ENCODE measurements at places on chromosomes 2 and 18.

- no peak for DNase-seq
Measured at GRCh38 chr2:173934895-173935294, 30.3 kb downstream of the SP3 start.

DNA sequence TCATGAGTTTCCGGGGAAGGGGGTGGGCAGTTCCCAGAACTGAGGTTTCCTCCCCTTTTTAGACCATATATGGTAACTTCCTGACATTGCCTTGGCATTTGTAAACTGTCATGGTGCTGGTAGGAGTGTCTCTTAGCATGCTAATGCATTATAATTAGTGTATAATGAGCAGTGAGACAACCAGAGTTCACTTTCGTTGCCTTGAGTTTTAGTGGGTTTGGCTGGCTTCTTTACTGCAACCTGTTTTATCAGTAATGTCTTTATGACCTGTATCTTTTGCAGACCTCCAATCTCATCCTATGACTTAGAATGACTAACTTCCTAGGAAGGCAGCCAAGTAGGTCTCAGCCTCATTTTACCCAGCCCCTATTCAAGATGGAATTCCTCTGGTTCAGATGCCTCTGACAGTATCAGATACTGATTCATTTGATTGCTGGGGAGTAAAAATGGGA lies 447.3 kb downstream of the XIRP2 start:
- no peak for DNase-seq

GRCh38 chr18:24259869-24260641 lies 121.2 kb downstream of the CABYR start:
- DNase-seq = no peak

DNA sequence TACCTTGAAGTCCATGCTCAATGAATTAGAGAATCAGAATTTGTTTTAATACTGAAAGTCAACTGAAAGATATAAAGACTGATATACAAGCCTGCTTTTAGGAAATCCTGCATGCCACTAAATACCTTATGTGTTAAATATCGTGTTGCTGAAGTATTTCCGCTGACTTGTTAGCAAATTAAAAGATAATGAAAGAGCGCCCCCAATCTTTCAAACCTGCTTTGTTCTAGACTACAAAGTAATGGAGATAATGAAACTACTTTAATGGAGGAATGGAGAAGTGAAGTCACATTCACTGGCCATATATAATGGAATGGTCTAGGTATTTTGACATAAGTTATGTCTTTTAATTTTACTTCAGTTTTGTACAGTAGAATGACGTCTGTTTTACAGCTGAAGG lies 95.7 kb downstream of the ASXL3 start:
- no peak for DNase-seq

GRCh38 chr2:102005989-102006885 lies 14.5 kb downstream of the IL1R2 start:
- DNase-seq = peak; percentile 42

DNA sequence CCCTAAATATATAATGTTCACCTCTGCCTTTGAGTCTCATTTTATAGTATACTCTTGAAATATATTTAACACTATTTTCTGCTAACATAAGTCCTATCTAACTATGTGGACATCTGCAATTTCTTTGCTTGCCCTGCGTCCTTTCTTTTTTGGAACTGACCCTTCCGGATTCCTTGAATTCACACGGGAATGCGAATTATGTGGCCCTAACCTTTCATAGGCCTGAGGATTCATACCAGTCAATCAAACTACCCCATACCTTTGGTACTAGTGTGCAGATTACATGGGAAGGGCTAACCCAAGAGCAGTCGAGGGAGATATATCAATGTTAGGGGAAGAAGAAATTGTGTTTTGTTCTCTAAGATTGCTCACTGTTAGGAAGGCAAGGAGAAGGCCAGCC lies 56.4 kb downstream of the NRXN1 start:
- DNase-seq = no peak

DNA sequence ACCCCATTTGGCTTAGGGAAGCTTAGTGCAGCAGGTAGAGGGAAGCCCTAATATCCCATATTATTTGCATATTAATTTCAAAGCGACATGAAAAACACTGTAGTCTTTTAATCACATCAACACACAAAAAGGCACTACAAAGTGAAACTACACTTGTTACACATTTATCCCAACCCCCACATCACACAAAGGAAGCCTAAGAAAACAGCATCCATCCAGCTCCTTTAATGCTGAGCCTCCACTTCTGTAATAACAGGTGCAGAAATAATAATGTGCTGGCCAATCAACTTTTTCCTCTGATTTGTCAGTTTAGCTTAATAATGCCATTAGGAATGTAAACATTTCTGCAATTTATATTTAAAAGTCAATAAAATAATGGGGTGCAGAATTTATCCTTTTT lies 274.0 kb downstream of the TCF4 start:
- no peak for DNase-seq

- DNase-seq = no peak
Measured at GRCh38 chr2:207935121-207935990, 90.0 kb downstream of the PLEKHM3 start.

- peak; percentile 38 for DNase-seq
Measured at GRCh38 chr2:69933839-69934613, 19.1 kb downstream of the MXD1 start.

- no peak for DNase-seq
Measured at GRCh38 chr2:163564236-163564635, 171.6 kb downstream of the FIGN start.

DNA sequence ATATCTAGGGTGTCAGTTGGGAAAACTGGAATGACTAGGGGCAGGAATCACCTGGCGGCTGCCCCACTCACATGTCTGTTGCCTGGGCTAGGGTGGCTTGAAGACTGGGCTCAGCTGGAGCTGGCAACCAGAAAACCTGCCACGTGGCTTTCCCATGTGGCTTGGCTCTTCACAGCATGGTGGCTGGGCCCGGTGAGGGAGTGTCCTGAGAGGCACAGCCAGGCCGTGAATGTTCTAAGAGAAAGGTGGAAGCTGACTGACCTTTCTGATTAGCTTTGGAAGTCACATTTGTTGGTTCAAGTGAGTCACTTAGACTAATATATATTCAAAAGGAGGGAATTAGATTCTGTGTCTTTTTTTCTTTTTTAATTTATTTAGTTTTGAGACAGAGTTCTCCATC lies 22.7 kb downstream of the SP5 start:
- no peak for DNase-seq

DNA sequence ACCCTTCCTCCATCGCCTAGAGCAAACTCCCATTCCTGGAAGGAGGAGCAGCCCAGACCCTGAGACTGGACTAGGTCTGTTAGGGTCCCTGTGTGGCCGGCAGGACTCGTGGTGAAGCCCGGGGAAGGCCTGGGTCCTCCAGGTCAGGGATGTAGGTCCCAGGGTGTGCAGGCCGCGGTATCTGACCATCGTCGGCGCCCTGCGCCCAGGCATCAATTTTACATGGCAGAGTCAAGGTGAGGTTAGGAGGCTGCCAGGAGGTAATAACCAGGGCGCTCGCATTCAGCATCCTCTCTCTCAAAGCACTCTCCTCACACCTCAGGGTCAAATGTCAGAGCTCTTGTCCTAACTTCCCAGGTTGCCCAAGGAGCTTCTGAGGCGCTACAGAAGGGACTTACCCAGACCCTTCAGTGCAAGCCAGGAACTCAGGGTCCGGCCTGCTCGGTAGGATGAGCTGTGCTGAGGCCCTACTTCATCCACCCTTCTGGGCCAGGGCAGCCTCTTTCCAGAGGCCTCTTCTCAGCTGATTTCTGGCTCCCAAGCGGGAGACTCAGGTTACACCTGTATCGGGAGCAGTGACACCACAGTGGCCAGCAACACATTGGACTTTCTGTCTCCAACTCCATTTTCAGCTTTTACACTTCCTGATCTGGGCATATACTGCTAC lies 628 bp downstream of the SH2D6 start:
- no peak for DNase-seq

DNA sequence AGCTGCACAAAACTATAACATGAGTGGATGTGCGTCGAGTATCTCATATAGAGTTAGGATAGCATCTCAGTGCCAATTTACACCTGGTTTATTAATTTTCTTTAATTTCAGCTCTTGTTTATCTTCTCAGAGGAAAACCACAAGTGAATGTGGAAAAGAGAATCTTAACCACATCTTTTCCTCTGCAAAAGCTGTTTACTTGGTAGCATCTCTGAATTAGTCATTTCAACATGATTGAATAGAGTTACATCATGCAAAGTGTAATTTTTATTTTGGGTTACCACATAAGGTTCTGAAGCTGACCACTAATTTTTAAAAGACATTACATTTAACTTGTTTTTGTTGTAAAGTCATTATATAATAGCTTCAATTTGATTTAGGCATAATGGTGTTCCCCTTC lies 83.8 kb upstream of the FAM237A start:
- no peak for DNase-seq

- DNase-seq = no peak
Measured at GRCh38 chr2:236580746-236581355, 11.2 kb downstream of the ACKR3 start.

- no peak for DNase-seq
Measured at GRCh38 chr2:52775674-52776073, 991.9 kb upstream of the CHAC2 start.

- no peak for DNase-seq
Measured at GRCh38 chr2:143481237-143481623, 352.0 kb downstream of the ARHGAP15 start.

- no peak for DNase-seq
Measured at GRCh38 chr2:11827547-11827946, 81.1 kb downstream of the LPIN1 start.

DNA sequence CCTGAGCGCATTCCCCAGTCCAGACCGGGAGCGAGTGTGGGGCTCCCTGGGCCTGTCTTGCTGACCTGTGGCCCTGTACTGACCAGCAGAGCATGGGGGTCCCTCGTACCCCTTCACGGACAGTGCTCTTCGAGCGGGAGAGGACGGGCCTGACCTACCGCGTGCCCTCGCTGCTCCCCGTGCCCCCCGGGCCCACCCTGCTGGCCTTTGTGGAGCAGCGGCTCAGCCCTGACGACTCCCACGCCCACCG lies 5.3 kb downstream of the NEU4 start:
- DNase-seq = no peak

DNA sequence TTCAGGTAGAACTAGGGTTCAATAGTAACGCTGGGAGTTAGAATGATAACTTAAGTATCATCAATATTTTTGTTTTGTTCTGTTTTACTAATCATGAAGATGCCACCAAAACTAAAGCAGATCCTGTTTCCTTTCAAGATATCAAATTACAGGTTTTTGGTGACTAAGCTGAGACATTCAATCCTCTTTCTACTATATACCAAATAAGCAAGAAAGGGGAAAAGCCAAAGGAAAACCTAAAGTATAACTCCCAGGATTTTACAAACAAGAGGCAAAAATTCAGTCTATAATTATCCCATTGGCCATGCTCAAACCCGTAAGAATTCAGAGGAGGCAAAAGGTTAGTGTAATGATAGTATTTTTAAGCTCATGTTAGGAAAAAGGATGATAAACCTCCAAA lies 175.2 kb upstream of the CCDC150 start:
- no peak for DNase-seq

- no peak for DNase-seq
Measured at GRCh38 chr2:112782234-112782799, 2.0 kb downstream of the IL1A start.

GRCh38 chr2:189204322-189204941 lies 24.9 kb upstream of the COL5A2 start:
- no peak for DNase-seq

GRCh38 chr2:223896833-223897311 lies 48.3 kb downstream of the WDFY1 start:
- no peak for DNase-seq

DNA sequence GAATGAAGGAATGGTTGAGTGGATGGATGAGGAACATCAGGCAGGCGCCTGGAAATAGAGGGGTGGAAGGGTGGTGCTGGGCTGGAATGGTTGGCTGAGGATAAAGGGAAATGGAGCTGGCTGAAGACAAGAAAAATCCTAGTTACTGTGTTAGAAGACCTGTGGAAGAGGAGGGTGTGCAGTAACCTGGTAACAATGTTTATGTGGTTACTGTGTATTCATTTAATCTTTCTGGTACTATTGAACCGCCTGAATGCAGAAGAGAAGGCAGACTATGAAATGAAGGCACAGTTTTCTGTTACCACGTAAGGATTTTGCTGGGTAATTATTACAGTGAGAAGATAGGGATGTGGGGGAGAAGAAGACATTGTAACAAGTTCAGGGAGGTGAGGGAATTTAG lies 110.3 kb upstream of the MGAT5 start:
- DNase-seq = no peak

DNA sequence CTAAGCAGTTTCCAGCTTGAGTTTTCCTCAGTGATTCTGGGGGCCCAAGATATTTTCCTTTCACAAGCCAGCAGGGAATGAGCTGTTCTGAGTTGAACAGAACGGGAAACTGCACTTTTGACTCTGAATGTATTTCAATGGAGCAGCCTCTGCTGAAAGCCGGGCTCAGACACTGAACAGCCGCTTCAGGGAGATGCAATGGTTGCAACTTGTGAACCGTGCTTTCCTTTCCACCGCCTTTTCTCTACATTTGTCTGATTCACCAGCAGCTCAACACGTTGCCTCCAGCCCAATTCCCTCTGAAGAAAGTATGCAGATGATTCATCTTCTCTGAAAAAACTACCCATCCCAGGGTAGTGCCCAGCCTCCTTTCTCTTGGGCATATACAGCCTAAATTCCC lies 119.3 kb upstream of the PKDCC start:
- DNase-seq = peak; percentile 61

- peak; percentile 71 for DNase-seq
Measured at GRCh38 chr2:196160101-196160500, 11.3 kb downstream of the STK17B start.

DNA sequence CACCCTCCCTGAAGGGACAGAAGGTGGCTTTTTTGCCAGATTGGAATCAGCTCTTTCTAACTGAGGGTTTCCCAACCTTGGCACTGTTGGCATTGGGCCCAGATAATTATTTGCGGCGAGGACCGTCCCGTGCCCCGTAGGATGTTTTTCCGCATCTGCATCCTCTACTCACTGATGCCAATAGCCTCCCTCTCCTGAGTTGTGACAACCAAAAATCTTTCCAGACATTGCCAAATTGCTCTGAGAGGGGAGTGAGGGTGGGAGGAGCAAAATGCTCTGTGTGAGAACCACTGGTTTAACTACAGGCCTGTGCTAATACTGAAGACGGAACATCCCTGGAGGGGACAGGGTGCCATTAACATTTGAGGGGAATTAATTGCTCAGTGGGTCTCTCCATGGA lies 33.6 kb upstream of the GLI2 start:
- no peak for DNase-seq

DNA sequence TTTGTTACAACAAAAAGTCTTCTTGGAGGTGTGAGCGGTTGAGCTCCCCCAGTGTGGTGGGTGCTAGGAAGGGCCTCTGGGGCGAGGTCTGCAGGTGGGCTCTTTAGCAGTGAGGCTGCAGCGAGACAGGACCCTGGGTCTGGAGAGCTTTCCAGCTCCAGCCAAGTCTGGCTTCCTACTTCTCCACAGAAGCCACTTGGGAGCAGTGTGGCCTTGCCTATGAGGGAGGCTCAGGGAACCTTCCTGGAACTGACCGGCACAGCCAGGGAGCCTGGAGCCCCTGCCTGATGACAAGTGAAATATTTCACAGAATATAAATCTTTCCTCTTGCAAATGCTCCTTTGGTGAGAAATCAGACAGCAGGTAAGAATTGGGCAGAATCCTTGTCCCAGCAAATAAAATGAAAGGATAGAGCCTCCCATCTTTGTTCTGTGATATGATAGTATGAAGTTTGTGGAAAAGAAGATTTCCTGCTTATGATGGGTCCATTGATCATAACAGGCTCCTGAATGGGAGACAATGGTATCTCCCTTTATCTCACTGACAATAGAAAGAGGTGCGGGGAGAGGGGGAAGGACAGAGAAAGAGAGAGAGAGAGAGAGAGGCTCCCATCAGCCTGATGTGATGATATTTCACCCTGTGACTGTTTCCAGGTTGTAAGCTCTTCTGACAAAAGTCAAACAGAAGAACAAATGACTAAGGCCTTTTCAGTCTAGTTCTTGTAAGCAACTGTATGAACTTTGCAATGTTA lies 289.8 kb upstream of the SPRED2 start:
- DNase-seq = no peak
